Stimulated activated naive CD8-positive, alpha-beta T cell treated with anti-CD3 and anti-CD28 coated beads, Interleukin-15, amount 100 ng/mL, for 72 hours (primary cell): ENCODE measurements at places on chromosomes 2 and 18.
A peak's percentile ranks its signal among the peaks of the same experiment; 100 is the strongest.

DNA sequence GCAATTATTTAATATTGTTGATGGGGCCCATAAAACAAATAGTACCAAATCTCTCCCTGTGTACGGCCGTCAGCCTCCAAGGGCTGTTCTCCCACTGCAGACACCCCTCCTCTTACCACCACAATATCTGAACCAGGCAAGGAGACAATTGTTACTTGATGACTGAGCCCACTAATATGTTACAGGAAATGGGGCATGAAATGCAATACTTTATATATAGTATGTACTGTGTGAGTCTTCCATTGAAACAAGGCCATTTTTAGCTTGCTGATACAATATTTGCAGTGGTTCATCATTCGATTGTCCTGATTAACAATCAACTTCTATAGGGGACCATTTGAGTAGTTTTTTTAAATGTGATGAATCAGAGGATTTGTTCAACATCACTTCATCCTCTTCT is 307.3 kb downstream of the GBX2 start:
- DNase-seq: no peak

GRCh38 chr18:75497576-75498235 is 70.2 kb upstream of the SMIM21 start:
- no peak for DNase-seq

DNA sequence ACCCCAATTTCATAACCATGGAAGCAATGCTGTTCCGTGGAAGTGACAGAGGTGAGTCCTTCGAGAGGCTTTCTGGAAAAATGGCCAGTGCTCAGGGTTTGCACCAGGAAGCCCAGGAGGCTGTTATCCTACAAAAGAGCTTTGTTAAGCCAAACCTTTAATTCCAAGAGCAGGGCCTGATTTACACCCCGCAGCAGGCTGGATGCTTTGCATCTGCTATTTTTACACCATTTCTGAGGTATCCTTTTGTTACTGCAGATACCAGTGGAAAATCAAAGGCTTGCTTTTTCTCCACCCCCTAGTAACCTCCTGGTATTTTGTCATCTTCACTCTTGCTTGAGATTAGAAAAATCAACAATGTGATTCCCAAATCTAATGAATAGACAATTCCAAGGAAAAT is 380.6 kb downstream of the SOX11 start:
- DNase-seq: no peak

DNA sequence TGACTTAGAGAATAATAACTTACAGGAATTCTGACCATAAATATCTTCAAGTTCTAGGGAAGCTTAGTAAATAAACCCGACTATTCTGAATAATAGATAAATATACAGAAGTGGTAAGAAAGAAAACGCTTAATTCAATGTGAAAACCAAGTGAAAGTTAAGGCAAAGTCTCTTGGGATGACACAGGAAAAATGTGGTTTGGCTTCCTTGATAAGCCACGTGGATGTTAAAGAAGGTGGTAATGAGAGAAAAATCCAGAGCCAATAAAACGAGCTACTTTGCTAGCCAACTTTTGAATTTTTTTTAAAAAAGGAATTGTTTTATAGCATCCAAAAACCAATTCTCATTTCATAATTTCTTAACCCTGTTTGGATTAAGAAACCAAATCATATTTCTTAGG is 166.2 kb upstream of the VRK2 start:
- no peak for DNase-seq

- no peak for DNase-seq
Measured at GRCh38 chr2:74735009-74735408, 81.0 kb downstream of the SEMA4F start.

DNA sequence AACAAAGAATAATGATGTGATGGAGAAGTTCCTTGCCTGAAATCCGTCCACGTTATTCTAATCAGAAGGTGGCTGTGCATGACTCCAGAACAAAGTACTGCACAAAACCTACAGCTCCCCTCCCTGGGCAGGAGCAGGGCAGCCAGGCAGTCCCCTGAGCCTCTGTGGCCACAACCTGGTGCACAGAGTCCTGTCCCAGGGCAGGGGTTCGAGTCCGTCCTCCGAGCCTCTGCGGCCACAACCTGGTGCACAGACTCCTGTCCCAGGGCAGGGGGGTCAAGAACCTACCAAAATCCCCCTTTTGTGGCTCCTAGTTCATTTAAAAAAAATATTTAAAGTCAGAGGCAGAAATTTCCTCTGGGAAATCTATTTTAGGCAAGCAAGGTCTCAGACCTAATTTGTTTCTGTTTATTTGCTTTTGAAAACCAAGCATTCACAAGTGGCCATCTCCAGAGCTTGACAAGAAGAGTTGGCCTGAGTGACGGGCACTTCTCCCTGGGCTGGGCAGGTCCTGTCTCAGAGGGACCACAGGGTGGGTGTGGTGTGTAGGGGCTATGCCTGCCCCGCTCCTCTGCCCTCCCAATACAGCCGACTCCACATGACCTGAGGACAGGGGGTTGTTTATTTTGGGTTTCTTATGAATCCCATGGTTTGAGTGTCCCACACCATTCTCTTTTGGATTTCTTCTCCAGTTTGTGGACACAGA is 255.9 kb upstream of the PXDN start:
- no peak for DNase-seq

- DNase-seq: no peak
Measured at GRCh38 chr2:150919901-150920300, 341.8 kb downstream of the RBM43 start.

DNA sequence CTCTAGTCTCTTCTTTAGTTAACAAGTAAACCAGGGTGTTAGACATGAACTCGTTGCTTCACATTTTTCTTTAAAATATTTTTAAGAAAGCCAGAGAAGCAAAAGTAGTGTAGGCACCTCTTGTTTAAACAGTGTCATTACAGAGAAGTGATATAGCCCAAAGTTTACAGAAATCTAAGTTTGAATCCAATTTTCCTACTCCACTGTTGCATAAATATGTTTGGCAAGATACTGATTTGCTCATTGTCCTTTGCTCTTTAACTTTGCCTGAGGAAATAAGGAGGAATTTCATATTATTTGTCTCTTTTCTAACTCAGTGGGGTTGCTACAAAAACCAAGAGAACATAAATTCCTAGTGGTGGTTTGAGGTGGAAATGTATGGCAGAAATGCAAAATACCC is 81.1 kb downstream of the PAX3 start:
- DNase-seq: no peak

GRCh38 chr2:239756031-239756789 is 268.9 kb downstream of the NDUFA10 start:
- no peak for DNase-seq

- DNase-seq: peak; percentile 30
Measured at GRCh38 chr2:161273038-161273760, 35.0 kb upstream of the PSMD14 start.

DNA sequence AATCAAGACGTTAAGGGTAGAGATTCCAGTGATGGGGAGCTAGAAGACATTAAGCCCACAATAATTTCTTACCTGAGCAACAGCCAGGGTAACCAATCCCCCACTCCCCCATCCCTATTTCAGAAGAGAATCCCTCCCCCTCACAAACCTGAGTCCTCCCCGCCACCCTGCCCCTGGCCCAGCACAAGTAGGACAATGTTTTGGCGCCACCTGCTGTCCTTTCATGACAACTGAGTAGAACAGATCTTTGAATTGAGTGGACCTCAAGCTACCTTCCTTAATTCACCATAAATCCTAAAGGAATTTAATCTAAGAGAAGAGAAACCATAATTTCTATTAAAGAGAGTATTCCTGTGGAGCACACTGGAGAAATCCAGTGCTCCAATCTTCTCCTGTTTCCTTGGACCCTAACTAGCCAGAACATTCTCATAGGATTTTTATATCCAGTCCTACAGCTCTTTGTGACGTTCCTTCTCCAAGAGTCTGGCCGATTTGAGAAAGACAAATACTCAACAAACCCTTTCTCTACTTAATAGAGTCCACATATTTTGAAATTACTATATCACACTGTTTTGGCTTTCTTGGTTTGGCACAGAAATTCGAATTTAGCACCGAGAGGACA is 41.1 kb downstream of the NHEJ1 start:
- DNase-seq: peak; percentile 55

DNA sequence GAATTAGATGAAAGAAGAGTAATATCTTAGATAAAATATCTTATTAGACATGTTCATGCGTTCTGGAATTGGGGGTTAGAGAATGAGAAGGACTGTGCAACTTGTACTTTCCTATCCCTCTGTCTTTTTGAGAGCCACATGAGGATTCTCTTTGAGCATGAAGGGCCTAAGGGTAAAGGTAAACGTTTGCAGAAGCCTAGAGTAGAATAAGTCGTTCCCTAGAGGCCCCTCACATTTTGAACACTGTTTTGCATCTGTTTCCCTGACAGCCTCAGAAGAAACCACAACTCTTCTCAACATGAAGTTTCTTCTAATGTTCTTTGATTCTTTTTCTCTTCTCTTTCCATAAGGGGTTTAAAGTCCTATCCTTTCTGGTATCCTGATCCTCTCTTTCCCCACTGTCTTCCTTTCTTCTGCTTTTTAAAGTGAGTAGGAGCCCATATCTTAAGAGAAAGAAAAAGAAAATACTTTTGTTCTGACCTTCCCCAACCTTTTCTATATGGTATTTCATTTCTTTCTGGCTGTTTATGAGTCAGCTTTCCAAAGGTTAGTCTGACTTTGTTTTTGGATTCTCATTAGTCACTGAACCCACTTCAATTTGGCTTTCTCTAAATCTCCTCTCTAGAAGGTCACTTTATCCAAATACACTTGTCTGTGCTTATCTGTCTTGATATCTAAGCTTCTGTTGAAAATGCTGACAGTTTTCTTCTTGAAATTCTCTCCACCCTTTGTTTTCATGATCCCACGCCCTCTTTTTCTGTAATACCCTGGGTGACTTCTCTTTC is 34.8 kb downstream of the PPP1R1C start:
- DNase-seq: no peak

- no peak for DNase-seq
Measured at GRCh38 chr2:108594982-108595464, 60.8 kb downstream of the LIMS1 start.

DNA sequence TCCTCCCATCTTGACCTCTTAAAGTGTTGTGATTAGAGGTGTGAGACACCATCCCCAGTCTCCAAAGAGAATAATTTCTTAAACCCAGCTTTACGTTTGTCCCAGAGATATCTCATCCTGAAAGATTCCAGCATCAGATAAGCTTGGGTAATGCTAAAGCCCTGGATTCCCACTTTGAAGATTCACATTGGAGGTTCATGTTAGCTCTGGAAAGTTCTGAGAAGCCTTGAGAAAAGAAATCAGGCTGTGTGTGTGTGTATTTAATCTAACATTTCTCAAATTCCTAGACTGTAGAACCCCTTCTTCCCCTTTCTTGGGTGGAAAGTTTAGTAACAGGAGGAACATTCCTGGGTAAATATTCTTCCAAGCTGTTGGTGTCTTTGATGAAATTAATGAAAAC is 18.0 kb downstream of the ZNF532 start:
- no peak for DNase-seq

DNA sequence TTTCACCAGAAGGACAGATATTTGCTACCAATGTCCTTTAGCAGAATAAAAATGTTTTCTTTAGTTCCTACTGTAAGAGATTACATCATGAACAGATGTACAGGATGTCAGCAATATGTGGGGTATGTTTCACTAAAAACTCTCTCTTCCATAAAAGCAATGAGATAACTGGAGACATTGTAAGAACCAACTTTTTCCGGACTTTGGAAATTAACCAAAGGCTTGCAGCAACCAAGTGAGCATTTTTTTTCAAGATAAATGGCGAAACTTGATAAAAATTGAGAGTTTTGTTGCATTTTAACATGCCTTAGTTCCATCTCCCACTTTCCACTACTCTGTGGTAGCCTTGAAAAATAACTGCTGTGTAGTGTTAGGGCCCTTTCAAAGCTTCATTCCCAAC is 429.8 kb upstream of the CDH2 start:
- no peak for DNase-seq

DNA sequence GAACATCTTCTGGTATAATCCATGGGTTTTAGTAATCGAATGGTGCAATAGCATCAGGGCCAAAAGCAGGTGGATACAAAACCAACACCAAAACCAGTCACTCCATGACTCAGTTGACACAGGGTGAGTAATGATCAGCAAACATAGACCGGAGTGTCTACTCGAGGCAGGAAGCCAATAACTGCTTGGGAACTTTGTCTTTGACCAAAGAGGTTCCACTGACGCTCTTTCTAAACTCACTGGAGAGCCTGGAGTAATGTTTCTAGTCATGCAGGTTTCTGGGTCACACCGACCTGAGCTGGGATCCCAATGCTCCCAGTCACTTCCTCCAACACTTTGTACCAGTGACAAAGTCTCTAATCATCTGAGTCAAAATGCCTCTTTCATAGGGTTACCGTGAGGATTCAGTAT is 30.9 kb downstream of the MREG start:
- no peak for DNase-seq
